CD4-positive, alpha-beta T cell treated with Interleukin-15 for 4 hours (primary cell): ENCODE measurements at places on chromosomes 7 and 10.

- DNase-seq = no peak
These were observed 307.9 kb upstream of the SP8 start for GRCh38 chr7:21094589-21094988.

- no peak for DNase-seq
These were observed 378.5 kb downstream of the TCERG1L start for GRCh38 chr10:130933008-130933390.

DNA sequence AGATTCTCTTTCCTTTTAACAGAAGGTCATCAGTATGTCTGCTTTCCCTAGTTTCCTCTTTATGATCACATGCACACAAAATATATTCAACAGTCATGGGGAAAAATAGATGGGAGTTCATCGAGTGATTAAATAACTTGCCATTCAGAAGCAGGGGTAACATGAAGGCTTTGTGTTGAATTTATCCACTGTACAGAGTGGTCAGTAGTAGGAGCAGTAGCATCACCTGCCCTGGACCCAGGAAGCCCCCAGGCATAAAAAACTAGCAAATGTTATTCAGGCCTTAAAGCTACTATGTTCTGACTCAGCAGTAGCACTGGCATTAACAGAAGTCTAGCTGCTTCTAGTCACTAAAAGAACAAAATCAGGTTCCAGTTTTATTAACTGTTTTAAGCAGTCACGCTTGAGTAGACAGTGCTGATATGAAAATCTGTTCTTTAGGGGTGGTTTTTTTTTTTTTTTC, 31.4 kb upstream of the FAM133B start:
- no peak for DNase-seq

DNA sequence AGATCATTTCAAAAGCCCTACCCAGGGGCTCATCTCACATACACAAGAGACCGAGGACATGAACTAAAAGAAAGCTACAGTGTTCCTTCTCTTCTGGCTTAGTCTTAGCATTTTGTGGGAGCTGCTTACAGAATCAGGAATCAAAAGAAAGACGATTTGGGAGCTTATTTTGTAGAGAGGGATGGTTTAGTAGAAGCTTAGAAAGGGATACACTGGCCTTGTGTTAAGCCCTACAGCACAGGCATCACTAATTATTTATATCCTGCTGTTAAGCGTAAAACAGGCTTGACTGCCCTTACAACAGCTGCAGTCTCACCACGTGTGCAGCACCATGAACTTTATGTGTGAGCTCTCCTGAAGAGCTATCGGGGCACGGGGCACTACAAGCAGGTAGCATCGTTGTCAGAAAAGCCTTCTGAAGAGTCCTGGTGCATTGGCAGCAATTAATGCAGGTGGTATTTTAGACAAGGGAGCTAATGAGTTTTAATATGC, 798.3 kb downstream of the NXPH1 start:
- no peak for DNase-seq

DNA sequence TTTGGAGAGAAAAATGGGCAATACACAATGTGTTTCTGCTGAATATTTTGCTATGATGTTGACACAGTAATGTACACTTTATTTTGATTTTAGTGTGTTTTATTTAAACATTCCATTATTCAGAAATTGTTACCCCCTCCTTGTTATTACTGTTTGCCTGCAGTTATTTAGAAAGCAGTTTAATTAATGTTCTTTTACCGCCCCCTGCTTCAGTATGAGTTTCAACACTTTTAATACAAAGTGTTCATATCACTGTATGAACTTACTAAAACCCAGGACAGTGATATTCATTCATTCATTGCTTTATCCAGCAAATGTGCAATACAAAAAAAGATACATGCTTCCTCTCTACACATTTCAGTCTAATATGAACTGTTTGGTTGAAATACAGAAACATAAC, 159.3 kb downstream of the AUTS2 start:
- DNase-seq = no peak

GRCh38 chr7:123220396-123220795, 20.6 kb upstream of the SLC13A1 start:
- no peak for DNase-seq

DNA sequence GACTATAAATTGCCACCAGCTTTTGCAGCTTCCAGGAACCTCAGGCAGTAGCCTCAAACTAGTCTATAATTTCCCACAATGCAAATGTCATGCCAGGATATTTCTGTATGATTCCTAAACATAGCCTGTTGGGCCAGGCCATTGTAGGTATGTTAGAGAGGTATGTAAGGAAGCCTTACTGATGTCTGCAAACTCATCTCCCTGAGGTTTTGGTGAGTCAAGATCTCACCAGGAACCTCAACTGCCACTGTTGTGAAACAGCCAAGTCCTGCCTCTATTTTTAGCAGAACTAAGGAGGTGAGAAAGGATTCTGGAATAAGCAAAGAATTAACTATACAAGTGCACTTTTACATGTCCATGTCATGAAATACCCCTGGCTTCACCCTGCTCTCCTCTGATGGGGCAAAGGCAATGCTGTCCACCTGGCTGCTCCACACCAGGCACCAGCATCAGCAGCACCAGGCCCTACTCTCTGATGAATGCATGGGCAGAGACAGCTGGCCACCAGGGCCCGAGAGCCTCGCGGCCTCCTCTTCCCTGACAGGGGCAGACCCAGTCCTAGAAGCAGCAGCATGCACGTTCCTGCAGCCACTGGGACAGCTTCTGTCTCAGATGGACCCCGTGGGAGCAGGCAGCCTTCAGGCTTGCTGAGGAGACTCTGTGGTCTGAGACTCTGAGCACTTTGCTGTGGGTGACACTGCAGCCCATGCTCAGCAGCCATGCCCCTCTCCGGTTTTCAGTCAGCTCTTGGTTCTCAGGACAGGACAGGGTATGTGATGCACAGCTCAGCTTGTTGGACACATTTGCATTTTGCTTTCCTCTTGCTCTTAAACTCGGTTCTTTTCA, 147.3 kb downstream of the ZMYND11 start:
- DNase-seq = no peak

- DNase-seq = no peak
These were observed 157.3 kb downstream of the NOC3L start for GRCh38 chr10:94205396-94205831.

GRCh38 chr7:50858528-50859245, 76.0 kb upstream of the GRB10 start:
- no peak for DNase-seq

GRCh38 chr7:117715784-117716445, 157.3 kb downstream of the CTTNBP2 start:
- DNase-seq = no peak

DNA sequence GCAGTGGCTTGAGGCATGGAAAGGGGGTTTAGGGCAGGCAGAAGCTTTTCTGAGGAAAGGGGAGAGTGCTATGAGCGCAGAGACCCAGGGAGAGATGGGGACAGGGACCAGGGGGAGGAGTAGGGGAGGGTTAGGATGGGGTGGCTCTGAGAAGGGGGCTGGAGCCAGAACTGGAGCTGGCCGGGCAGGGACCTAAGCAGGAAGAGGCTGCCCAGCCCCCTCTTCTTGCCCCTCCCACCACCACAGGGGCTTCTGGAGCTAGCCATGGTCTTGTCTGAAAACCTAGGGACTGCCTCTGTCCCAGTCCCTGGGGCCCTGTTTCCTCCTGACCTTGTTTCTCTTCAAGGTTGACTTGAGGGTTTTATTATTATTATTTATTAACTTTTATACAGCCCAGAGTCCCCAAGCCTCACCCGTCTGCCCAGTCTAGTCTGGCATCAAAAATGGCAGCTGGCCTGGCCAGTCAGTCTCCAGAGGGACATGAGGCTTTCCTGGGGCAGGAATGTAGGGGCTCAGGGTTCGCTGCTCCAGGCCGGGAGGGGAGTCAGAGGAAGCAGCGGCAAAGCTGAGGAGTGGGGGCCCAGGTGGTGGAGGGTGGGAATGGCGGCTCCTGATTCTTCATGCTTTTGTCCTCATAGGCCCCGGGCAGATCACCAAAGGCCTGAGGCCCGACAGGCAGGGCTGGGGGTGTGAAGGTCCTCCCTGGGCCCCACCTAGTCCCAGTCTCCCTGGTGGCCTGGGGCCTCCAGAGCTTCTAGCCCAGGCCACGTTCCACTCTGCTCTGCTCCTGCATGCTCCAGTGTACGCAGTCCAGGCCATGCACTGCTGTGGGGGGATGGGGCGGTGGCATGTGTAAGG, 5.7 kb downstream of the TRIM8 start:
- no peak for DNase-seq

- no peak for DNase-seq
These were observed 88.2 kb upstream of the FAM133B start for GRCh38 chr7:92678291-92678920.

DNA sequence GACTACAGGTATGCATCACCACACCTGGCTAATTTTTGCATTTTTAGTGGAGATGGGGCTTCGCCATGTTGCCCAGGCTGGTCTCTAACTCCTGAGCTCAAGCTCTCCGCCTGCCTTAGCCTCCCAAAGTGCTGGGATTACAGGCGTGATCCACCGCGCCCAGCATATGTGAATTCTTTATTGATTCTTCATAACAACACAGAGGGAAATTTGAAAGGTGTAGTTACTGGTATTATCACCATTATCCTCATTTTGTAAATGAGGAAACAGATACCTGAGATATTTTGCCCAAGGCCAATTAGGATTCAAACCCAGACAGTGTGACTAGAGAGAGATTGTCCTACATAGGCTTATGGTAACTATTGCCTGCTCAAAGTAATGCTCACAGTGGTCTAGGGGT, 22.6 kb downstream of the TCF7L2 start:
- no peak for DNase-seq
